ENCODE measurements at places on chromosomes 5 and 9. TPM values are rescaled to one million over a fixed set of nuclear protein-coding genes. Genes with fewer than 3 reads are reported as not detected.

SURF4 gene
- 199 TPM for total RNA-seq

PHF24 gene
- total RNA-seq, result 0.10 TPM

CTXN3 gene
- total RNA-seq, result not detected

ADGRD2 gene
- not detected for total RNA-seq

PAPPA gene
- total RNA-seq, result 24.8 TPM

FOXE1 gene
- total RNA-seq, result 4.5 TPM

LOX gene
- 1.3 TPM for total RNA-seq

HTR1A gene
- total RNA-seq, result not detected

EIF4E1B gene
- total RNA-seq, result not detected

PCDHA5 gene
- total RNA-seq, result 0.74 TPM

REEP5 gene
- 135 TPM for total RNA-seq

FGF10 gene
- total RNA-seq, result not detected
